ENCODE measurements at places on chromosomes 2 and 18.

DNA sequence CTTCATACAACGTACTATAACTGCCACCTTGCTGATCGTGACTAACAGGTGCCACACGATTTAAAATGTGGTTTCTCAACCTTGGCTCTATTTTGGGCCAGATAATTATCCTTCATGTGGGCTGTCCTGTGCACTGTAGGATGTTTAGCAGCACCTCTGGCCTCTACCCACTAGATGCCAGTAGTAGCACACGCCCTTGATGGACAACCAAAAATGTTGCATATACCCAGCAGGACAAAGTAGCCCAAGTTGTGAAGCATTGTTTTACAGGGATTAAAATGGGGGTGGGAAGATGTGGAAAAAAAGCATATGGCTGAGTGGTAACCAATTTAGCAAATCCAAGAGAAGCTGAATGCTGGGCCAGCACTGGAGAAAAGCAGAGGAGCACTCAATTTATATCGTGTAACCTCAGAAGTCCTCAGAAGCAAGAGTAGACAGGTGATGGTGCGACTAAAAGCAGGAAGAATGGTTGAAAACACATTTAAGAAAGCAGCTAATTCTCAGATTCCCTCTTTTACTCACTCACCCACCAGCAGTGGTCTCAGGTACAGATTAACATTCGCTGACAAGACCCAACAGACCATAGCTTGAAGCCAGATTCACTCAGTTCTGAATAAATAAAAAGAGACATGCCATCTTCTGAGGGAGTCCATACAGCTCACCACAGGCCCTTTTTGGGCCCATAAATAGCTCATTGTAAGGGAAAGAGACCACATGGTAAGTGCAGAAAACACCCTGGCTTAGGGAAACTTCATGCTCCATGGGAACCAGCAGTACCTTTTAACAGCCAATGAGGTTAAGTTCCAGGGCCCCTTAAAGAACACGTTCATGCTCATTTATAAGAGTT is 50.6 kb downstream of the RAPH1 start:
- no peak for DNase-seq

- no peak for DNase-seq
These were observed 4.2 kb upstream of the MEIS1 start for GRCh38 chr2:66430505-66431273.

GRCh38 chr2:144401036-144401435 is 118.9 kb downstream of the ZEB2 start:
- DNase-seq = no peak

DNA sequence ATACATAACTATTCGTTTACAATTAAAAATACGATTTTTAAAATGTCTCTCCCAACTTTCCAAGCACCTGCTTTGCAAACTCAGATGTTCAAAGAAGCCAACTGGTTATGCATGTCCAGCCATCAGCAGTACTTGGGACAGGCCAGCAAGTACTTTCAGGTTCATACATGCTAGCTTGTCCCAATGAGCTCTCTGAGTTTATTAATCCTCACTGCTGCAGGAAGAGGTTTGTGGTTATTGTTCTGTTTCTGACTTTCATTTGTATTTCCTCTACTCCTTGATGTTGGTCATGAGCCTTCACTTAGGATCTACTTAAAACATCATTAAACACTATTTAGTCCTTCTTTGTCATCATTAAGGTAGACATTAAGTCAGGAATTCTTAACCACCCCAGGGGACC is 374.1 kb downstream of the LRATD1 start:
- no peak for DNase-seq

GRCh38 chr18:7953095-7953958 is 386.2 kb downstream of the PTPRM start:
- no peak for DNase-seq

DNA sequence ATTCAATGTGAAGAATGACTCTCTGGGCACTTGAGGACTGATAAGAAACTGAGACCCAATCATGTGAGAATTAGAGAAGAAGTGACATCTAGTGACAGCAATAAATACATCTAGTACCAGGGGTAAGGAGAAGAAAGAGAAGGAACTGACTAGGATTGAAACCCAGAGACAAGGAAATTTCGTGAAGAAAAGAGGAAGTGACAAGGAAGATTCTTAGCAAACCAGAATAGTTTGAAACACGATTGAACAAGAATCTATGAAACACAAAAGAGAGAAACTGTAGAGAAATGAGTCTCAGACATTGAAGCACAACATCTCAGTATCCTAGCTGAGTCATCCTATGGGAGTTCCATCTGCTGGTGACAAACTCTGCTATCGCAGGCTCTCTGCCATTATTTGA is 571.9 kb upstream of the PKDCC start:
- no peak for DNase-seq

DNA sequence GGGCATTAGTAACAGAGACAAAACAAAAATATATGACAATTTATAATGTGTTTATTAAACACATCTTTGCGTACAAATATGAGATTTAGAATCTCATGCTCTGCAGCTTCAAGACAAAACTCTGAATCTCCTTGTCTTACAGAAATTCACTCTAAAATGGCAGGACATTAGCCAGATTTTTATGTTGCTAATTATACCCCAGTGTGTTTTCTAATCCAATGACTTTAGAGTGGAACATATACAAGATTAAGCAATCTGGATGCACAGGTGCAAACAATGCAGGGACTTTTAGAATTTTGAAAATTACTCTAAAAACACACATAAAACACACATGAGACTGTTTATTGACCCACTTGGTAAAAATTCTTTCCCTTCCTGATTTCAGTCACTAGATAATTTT is 85.9 kb downstream of the CALCRL start:
- no peak for DNase-seq

- no peak for DNase-seq
These were observed 60.7 kb upstream of the KIF5C start for GRCh38 chr2:148814143-148814859.

GRCh38 chr2:20611077-20611843 is 39.6 kb downstream of the HS1BP3 start:
- no peak for DNase-seq

DNA sequence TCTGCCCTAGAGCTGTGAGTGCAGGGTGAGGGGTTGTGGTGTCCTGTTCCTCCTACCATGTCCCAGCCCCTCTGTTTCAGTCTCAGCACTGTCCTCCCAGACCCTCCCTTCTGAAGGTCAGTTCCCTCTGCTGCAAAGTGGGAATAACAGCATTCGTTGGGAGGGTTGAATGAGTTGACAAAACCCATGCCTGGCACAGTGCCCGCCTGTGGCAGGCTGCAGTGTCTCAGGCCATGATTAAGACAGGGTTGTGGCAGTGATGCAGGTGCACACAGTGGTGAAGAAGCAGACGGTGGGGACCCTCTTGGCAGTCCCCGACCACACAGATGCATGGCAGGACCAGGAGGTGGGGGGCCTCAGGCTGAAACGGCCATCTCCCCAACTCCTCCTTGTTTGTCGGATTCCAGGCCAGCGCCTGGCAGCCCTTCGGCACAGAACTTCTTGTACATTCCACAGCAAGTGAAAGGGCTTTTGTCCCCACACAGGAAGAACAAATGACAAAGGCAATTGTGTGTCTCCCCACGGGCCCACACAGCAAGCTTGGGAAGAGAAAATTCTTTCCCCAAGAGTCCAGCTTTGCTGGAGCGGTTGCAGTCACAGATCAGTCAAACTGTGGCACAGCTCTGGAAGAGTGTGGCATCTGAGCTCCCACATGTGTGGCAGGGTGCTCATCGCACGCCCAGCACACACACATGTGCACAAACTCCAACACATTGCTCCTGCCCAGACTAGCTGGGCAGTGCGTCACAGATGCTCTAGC is 92.0 kb upstream of the MSH2 start:
- no peak for DNase-seq

- DNase-seq = no peak
These were observed 65.4 kb downstream of the LRRFIP1 start for GRCh38 chr2:237692601-237693290.

DNA sequence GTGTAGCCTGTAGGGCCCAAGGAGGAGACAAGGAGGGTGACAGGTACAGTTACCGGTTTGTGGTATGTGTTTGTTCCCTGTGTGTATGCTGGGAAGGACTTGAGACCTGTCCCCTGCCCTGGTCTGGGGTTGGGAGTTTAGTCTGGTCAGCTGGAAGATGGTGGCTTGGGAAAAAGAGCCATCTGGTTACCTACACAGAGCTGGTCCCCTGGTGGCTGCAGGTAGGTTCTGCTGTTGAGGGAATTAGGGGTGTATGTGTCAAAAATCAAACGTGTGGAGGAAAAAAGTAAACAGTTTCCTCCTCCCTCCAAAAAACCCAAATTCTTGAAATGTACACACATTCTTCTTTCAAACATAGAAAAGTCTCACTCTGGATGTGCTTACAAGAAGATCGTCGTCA is 24.3 kb downstream of the PTMA start:
- DNase-seq = no peak

- DNase-seq = no peak
These were observed 111.3 kb downstream of the GALNT1 start for GRCh38 chr18:35692866-35693265.

All from stimulated activated CD8-positive, alpha-beta memory T cell treated with anti-CD3 and anti-CD28 coated beads, Interleukin-2, amount 100 ng/mL, for 1 hour (primary cell).